ENCODE measurements at places on chromosomes 11 and 22.
A peak's percentile ranks its signal among the peaks of the same experiment; 100 is the strongest.

DNA sequence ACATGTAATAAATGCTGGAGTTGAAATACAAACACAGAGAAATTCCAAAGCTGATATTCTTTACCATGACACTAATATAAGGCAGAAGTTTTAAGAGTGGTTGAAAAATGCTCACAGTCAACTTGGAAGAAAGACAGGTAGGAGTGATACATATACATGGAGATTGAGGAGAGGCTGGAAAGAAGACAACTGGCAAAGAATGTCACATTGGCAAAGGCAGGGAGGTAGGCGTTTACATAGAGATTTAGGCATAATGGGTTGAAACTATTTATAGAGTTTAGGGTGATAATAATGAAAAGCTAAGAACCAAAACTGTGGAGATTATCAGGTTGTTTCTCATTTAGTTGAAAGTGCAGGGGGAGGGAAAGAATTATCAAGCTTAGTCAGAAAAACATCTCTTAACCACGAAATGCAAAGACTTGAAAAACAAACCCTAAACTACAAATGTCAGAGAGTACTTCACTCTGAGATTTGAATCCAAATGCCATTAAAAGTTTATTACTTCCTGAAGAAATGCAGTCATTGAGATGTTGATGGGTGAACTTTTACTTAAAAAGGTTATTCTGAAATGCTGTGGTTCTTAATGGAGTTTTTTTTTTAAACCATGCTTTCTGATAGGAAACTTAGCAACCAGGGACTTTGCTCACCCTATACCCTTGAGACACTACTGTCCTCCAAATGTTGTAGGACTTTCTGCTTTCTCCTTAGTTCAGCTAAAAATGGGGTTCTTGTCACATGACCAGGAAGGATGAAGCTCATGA lies 138.4 kb upstream of the CCDC90B start:
- DNase-seq: no peak

GRCh38 chr11:94623120-94623735 lies 56.1 kb downstream of the PIWIL4 start:
- DNase-seq: peak; percentile 89

DNA sequence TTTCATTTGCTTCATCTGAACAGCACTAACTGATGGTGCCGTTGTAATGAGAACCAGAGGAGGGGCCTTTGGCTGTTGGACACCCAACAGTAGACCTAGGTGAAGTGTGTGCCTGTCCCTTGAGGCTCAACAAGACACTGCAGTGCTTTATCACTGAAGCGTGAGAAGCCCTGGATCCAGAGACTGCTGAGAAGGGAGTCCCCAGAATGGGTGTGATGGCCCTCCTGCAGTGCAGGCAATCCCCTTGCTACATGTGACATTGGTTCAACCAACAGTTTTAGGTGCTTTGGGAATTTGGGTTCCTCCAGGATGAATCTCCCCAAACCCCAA lies 125.6 kb downstream of the BRD1 start:
- no peak for DNase-seq

DNA sequence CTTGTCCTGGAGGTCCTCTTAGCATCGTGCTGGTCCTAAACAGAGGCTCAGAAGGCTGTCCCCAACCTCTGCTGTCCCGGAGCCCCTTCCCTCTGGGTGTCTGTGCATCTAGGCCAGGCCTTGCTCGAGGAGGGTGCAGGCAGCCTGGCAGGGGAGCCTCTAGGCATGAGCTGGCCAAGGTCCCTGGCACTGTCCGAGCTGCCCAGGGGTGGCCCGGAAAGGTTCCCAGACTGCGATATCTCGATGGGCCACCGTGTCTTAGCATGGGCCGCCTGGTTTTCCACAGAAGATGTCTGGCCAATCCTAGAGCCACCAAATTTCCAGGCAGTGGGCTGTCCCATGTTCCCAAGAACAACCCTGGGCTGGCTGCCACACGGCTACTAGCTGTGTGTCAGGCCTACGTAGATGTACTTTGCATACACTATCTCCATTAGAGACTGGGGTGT lies 24.6 kb upstream of the SMIM38 start:
- DNase-seq: no peak

DNA sequence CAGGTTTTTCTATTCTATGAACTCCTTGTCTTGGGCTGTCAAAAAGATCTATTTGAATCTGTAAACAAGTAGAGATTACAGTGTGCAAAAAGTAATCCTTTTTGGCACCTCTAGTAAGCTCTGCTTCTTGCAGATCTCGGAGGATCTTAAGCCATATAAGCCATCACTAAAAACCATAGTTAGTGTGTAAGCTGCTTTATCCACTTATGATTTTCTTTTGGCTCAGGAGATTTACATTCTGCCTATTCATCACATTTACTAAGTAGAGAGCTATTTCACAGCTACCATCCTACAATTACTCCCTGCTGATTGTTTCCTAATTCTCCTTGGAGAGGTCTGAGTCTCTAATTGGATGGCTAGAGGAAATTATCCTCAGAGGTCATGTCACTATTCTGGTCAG lies 385.7 kb downstream of the AASDHPPT start:
- DNase-seq: peak; percentile 96

- no peak for DNase-seq
These were observed 47.5 kb downstream of the SC5D start for GRCh38 chr11:121340032-121340580.

DNA sequence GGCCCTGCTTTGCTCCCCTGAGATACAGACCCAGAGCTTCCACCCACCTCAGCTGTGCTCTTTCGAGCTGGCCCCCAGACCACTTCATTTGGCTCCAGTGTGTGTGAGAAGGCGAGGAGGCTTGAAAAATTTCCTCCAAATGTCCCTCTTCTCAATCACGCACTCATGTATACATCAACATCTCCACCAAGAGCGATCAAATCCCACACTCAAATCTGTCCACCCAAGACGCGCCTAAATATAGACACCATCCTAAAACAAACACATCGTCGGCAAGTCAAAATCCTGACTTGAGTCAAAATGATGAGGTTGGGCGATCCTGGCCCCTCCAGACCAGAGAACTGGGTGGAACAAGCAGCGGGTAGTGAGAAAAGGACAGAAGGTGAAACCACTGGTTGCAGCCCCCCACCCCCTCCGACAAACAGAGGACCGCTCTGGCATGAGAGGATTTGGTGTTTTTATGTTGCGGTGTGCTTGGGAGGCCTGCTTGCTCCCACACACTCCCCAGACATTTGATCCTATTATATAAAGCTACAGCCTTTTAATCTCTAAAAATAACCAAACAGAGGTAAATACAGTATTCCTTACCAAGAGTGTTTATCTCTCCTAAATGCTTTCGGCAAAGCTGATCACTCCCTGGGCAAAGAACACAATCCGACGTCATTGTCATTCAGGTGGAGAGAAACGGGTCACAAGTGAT lies 10.2 kb downstream of the MN1 start:
- peak; percentile 67 for DNase-seq

GRCh38 chr11:87428266-87428665 lies 390.5 kb downstream of the TMEM135 start:
- no peak for DNase-seq

DNA sequence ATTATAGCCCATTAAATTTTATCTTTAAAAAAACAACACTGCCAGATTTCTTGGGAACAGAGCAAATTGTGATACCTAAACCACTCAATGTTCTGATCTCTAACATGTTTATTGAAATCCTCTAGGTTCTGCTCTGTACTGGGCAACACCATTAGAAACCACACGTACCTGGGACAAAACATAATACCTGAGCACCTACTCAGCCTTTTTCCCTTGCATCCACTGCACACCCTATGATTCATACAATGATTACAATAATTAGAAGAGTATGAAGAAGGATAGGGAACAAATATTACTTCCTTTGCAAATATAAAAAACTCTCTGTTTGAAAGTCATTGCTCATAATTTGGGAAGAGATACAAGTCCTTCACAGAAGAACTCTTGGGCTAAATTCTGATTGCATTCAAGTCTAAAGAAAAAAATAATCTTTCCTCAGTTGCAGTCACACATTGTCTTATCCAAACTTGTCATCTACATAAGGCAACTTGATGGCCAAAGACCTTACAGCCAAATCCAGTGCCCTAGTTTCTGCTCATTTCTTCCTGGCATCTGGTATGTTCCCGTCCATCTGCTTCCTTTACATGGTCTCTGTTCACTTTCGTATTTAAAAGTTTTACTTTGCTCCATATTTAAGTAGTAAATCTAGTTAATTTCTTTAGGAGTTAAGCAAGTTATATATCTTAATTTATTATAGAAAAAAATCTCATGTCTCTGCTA lies 407.4 kb downstream of the LRRC4C start:
- DNase-seq: no peak

- no peak for DNase-seq
These were observed 151.6 kb upstream of the MTMR2 start for GRCh38 chr11:96075532-96075959.

DNA sequence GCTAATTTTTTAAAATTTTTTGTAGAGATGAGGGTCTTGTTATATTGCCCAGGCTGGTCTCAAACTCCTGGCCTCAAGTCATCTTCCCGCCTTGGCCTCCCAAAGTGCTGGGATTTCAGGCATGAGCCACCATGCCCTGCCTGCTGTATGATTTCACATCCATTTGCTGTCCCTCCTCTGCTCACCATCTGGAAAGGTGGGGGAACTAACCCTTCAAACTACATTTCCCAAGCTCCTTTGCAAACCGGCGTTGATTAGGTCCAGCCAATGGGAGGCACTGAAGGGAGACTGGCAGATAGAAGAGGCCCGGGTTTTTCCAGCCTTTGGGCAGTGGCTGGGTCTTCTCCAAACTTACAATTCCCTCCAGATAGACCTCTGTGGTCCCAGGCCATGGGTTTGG lies 19.3 kb downstream of the RFPL1 start:
- DNase-seq: peak; percentile 93

DNA sequence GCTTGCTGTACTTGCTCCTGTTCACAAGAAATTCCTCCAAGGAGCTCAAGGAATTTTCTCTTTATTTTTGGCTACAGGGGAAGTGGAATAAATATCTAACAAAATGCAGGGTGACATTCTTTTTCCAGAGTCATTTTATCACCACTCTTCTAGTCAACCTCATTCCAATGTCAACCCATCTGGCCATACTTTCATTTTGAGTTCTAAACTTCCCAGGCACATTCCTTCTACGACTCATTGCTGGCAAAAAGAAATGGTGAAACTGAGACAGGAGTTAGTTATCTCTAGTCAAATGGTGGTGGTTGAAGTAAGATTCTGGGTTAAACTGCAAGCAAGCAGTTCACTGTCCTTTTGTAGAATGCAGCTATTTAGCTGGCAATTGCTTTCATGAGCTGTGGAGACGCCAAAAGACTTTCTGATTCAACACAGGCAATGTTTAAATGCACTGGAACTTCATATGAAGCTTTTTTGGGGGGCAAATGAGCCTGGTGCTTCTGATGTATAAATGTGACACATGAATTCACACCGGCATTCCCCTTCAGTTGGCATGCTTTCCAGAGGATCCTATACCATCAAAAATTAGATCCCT lies 304.6 kb downstream of the CADM1 start:
- no peak for DNase-seq

GRCh38 chr11:18235394-18236334 lies 938 bp downstream of the SAA4 start:
- no peak for DNase-seq

- no peak for DNase-seq
These were observed 198.5 kb upstream of the ZBED5 start for GRCh38 chr11:11056316-11056715.

DNA sequence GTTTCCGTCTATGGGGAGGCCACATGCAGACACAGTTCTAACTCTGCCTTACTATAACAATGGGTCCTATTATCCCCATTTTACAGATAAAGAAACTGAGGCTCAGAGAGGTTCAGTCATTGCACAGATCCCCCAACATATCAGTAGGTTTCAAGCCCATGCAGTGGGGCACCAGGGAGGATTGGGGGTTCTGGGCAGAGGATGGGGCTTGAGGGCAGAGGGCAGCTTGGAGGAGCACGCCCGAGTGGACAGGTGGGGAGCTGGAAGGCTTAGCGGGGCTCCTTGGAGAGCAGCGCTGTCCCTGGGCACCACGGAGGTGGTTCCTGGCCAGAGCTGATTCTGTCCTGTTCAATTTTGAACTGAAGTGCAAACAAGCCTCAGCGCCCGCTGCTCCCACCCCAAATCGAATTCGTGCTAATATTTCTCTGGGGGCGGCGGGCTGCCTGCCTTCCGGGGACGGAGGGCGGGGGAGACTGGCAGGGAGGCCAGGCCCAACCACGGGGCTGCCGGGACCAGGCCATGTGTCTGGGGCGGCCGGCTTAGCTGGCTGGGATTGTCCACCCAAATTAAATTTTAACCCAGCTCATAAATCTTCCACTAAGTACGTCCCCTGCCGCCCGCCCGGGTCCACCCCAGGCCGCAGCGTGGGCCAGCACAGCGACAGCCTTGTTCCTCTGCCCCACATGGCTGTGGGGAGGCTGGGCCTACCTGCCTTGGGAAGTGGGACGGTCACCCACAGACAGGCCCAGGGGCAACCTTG lies 49.4 kb downstream of the FLRT1 start:
- no peak for DNase-seq

All from NCI-H82 (cell line).